ENCODE measurements at places on chromosomes 13 and 19.

DNA sequence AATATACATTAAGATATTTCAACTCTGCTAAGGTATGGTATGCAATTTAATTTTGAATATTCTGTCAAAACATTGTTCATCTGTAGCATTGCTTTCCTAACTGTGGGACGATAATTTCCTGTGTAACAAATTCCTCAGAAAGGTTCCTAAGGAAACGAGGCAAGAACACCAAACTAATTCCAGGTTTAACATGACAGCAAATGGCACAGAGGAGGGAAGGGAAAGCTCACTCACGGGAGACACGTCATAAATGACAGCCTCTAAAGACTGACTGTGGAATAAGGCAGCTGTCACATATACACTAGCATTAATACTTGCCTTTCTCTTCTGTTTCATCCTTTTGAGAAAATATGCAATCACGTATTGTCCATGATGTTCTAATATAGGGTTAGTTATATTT lies 380.6 kb downstream of the LIG4 start:
- no peak for DNase-seq

DNA sequence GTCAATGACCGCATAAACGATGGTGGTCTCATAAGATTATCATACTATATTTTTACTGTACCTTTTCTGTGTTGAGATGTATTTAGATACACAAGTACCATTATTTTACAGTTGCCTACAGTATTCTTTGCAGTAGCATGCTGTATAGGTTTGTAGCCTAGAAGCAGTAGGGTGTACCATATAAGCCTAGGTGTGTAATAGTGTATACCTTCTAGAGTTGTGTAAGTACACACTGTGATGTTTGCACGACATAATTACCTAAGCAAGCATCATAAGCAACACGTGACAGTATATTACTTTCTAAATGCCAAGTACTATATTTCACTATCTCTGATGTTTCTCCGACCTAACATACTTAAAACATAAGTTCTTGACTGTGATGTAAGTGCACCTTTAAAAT lies 2.7 kb downstream of the LPAR6 start:
- DNase-seq: no peak

GRCh38 chr13:94548821-94549231 lies 47.1 kb downstream of the TGDS start:
- DNase-seq: peak; percentile 38

DNA sequence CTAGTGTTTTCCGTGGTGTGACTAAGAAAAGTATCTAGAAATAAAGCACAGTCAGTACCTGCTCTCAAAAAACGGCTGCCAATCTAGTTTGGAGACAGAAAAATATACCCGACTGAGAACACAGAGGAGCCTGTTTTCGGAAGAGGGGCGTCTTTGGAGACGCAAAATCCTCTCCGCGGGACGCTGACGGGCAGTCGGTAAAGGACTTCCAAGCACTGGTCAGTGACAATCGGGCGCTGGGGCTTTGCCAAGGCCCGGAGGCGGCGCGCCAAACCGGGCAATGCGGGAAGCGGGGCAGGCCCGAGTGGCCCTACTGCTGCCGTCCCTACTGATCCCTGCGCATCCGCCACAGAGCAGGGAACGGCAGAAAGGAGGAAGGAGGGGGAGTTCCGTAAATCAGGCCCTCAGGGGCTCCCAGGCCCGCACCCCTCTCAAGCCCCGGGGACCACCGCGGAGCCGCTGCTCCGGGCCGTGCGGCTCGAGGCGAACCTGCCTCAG lies 588 bp upstream of the DPY19L3 start:
- no peak for DNase-seq

DNA sequence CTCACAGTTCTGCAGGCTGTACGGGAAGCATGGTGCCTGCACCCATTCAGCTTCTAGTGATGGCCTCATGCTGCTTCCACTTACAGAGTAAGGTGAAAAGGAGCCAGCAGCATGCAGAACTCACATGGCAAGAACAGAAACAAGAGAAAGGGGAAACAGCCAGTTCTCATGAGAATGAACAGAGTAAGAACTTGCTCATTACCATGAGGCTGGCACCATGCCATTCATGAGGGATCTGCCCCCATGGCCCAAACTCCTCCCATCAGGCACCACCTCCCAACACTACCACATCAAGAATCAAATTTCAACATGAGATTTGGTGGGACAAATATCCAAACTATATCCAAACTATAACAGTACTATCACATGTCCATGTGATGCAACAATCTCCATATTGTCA lies 72.1 kb downstream of the KATNAL1 start:
- no peak for DNase-seq

DNA sequence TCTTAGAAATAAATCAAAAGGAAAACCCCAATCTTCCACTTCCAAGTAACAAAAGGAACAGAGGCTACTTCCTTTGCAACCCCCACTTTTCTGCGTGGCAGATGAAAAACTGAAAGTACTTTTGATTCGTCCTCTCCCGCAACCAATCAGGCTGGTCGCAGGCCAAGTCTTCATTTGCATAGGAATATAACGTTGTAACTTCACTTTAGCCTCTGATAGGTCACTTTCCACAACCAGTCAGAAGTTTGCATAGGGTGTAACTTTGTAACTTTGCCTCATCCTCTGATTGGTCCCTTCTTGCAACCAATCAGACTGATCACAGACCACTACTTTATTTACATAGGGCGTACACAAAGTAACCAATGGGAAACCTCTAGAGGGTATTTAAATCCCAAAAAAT lies 37.2 kb downstream of the TGDS start:
- DNase-seq: no peak

- DNase-seq: no peak
These were observed 143.2 kb upstream of the EDNRB start for GRCh38 chr13:78061806-78062205.

DNA sequence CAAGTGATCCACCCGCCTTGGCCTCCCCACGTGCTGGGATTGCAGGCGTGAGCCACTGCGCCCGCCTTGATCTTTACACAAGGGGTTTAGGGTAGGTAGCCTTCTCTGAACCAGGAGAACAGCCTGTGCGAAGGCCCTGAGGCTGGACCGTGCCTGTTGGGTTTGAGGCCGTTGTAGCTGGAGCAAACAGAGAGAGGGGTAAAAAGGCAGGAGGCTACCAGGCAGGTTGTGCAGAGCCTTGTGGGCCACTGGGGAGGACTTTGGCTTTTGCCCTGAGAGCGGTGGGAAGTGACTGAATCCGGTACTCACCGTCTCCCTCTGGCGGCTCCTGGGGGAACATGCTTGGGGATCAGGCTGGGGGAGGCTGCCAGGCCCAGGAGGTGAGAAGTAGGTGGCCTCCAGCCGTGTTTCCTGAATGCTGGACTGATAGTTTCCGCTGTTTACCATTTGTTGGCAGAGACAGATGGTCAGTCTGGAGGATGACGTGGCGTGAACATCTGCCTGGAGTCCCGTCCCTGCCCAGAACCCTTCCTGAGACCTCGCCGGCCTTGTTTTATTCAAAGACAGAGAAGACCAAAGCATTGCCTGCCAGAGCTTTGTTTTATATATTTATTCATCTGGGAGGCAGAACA lies 24.6 kb downstream of the SPC24 start:
- peak; percentile 60 for DNase-seq

DNA sequence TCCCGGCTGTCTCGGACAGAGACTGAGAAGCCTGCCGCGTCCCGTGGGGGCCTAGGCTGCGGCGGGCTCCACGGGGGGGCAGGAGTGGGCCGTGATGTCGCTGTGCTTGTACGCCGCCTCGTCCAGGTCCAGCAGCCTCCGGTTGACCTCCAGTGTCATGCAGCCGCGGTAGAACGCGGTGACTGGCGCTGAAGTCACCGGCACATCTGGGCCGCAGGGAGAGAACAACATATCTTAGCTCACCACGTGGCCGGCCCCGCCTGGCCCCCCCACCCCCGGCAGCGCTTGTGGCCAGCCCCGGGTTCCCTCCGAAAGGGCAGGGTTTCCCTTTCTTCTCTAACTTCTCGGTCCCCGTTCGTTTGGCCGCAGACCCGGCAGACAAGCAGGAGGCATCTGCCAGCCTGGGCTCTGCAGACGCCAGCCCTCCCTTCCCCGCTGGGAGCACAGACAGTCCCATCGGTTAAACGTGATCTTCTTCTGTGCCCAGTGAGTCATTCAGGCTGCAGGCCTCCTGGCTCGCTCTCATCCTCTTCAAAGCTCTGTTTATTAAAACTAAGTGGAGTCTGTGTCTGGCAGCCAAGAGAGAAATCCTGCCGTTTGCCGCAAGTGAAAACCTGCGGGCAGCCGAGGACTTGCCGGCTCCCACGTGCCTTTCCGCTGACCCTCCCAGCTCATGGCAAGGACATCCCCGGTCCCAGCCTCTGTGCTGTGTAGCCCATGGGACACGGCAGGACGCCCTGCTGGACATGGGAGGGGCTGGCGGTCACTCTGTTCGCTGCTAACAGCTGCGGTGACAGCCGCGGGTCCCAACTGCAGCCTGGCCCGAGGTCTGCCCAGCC lies 42.8 kb downstream of the GAS6 start:
- no peak for DNase-seq

- no peak for DNase-seq
These were observed 102.7 kb downstream of the ELF1 start for GRCh38 chr13:40916207-40916998.

DNA sequence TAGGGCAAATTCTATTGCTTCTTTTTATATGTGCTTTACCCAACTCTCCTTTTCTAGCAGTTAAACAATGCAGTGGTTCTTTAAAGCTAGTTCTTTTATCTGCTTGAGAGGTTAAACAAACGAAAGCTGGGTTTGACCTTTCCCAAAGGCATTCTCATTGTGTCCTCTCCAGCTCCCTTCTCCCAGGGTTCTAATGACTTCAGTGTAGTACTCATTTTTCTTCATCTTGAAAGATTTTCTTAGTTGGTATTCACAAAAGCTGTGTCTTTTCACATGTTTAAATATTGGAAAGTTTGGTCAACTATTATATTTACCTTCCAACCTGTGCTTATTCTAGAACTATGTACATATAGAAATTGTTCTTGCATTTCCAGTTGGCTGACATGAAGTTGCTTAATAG lies 1.5 kb downstream of the WASF3 start:
- DNase-seq: no peak

DNA sequence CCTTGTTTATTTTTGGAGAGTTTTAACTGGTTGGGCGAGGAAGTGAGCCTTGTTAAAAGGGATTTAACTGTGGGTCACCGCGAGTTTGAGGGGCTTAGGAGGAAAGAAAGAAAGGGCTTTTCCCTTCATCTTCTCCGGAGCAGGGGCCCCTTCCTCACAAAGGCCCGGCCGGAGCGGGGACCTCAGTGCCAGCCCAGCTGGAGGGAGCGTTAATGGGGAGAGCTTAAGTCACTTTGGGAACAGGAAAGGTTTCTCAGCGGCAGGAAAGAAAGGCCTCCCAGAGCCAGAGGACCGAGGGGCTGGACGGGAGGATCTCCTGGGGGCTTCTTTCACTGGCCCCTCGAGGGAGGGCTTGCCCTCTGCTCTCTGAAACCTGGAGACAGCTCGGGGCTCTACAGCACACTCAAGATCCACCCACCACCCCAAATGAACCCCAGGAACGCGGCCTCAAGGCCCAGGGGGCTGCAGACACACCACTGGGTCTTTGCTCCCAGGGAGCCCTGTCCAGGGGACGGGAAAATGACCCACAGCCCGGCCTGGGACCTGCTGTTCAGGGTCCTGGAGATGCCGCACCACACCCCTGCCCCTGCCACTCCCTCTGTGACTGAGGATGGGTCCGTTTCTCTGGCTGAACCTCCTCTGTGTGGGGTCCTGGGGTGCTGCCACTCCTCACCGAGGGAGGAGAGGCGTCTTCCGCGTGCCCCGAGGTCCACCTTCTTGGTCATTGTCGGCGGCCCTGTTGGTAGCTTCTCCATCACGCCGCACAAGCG lies 128.3 kb downstream of the URI1 start:
- no peak for DNase-seq

DNA sequence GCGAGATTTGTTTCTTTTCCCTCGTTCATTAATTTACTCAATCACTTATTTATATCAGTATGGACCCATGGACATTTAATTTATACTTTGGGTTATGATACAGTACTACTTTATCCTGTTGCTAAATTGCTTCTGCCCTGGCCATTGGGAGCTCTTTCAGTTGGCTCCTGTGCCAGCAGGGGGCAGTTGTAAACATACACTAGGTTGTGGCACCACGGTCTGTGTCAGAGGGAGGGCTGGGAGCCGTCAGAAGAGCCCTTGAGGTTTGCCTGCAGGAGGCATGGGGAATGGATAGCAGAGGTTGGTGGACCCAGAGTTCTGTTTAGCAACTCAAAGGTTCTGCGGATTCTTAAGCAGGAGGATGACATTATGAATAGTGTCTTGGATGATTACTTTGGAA lies 94.3 kb downstream of the ERCC5 start:
- DNase-seq: no peak

DNA sequence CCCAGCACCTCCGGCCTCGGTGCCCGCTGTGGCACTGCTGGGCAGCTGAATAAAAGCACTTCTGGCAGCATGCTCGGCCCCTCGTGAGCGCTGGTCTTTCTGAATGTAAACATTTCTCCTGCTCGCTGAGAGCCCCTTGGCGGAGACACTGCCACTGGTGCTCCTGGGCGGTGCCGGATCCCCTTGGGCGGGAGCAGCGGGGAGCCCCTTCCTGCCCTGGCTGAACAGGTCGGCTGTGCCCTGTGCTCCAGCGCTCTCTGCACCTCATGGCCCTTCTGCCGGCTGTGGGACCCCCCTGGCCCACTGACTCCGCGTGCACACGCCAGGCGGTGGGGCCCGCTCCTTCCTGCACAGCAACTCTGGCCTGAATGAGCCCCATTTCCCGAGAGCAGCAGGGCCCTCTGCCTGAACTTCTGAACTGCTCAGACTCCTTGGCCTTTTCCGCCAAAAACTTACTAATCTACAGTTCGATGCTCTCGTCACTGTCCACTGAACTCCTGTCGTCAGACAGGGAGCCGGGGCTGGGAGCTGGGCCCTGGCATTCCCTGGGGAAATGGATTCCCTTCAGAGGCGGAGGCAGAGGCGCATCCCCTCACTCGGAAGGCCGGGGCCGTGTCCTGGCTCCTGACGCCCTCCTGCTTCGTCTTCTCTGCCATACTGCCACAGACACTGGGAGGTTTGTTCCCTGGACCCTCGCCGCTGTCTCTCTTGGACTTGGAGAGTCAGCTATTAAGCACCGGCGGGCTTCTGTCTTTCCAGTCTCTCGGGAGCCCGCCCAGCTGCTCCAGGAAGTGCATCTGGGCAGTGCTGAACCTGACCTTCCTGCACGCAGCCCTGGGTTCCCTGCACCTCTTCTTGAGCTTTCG lies 14.2 kb downstream of the RB1 start:
- no peak for DNase-seq
